Activated CD8-positive, alpha-beta memory T cell treated with anti-CD3 and anti-CD28 coated beads for 1 hour (primary cell): ENCODE measurements at places on chromosomes 12 and 14.

- DNase-seq = no peak
Observed at GRCh38 chr12:54603872-54604271, 15.4 kb upstream of the PPP1R1A start.

DNA sequence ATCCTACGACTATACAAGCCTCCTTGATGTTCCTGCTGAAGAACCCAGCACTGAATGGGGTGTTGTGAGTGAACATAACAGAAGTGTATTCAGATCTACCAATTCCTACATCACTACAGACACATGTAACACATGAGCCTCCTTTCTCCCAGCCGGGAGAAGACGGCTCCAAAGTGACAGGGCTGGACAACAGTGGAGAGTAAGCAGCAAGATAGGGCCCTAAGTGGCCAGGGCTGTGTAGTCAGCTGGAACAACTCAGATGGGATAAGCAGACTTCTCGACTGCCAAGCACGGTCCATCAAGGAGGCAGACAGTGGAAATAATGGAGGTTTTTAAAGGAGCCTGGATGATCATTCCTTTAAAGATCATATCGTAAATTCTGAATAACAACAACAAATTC is 73.5 kb downstream of the TTC7B start:
- DNase-seq = no peak

DNA sequence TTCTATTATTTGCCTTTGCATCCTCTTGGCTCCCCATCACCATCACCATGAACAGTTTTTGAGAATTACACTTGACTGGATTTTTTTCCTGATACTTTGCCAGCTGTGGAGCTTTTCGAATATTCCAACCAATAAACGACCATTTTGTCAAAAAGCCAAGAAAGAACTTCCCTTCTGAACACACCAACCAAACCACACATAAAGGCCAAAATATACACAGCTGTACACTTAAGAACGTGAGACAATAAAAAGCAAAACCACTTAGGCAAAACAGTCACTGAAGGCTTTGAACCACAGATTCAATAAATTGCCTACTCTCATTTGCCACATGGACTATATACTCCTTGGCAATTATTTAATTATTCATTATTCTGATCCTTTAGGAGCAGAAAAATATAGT is 1.1 kb downstream of the C14orf93 start:
- no peak for DNase-seq

GRCh38 chr12:77782034-77782433 is 48.7 kb upstream of the NAV3 start:
- no peak for DNase-seq

- no peak for DNase-seq
Observed at GRCh38 chr12:101527682-101528081, 52.5 kb downstream of the SPIC start.

DNA sequence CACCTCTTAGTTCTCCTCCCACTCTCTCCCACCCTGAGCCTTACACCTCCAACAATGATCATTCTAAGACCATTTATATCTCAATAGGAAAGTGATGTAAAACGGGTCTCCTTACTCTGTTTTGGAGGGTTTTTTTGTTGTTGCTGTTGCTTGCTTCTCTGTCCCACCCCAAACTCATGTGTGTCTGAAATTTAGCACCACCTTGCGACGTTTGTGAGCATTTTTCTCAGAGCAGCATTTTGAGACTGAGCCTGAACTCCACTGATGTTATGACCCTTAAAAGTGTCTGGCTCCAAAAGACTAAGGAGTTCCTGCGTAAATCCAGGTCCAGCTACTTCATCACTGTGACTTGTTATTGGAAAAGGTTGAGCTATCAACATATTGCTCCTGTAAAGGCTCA is 155.0 kb downstream of the DAD1 start:
- DNase-seq = no peak

GRCh38 chr14:74018174-74018585 is 908 bp downstream of the ENTPD5 start:
- DNase-seq = no peak

DNA sequence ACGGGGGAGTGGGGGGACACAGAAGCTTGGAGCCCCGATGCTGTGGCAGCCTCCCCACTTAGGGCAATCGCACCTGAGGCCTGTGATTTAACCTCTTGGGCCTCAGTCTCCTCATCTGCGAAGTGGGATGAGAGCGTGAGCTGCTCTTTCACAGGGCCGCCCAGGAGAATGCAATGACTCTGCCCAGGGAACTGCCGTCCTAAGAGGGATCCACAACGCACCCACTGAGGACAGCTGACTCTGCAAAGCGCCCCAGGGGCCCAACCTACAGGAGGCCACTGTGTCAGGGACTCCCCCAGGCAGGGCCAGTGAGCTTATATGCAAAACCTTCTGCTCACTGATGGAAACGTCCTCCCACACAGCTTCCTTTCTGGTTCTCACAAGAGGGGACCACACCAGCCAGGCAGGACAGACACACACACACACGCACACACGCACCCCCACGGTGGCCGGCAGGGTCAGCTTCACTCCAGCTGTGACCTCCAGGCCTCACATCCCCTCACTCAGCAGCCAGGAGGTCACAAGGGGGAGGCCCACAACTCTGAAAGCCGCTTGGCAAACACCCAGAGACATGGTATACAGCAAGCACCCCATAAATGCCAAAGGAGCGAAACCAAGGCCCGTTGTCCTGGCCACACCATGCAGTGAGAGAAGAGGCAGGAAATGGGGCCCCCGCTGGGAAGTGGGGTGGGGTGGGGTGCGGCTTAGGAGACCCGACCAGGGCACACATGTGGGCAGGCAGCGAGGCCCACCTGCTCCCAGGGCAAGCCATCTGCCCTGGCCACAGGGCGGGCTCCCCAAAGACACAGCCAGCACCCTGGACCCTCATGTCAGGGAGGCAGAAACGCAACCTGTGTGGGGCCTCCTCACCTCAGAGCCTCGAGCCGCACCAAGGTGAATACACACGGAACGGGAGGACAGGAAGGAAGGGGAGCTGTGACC is 73.3 kb downstream of the NCOR2 start:
- DNase-seq = no peak

DNA sequence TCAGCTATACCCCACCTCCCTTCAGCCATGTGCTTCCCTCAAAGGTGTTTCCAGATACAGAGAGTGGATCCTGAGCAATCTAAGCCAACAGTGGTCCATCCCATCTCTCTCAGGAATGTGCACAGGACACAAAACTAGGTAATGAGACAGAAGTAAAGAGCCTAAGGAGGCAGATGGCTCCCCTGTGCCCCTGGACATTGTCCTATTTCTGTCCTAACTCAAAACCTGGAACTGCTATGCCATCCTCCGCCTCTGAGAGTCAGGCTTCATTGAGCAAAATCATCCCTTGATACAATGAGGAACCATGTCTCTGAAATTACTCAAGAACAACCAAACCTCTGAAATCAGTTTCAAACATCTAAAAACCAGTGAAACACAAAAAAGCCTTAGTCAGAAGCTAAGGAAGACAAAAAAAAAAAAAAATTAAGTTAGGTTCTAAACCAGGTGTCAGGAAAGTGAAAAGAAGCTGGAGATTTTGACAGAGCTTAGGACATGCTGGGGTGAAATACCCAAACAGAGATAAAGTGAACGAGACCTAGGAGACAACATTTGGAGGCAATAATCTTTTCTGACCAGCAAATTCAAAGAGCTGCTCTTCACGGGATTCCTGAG is 200.3 kb upstream of the PLEKHG7 start:
- no peak for DNase-seq

GRCh38 chr14:96108061-96108795 is 69.1 kb downstream of the C14orf132 start:
- no peak for DNase-seq

GRCh38 chr12:104825408-104825807 is 132.7 kb downstream of the SLC41A2 start:
- DNase-seq = no peak

GRCh38 chr14:74638966-74639365 is 26.9 kb upstream of the LTBP2 start:
- no peak for DNase-seq

GRCh38 chr12:90299121-90299520 is 590.5 kb upstream of the ATP2B1 start:
- DNase-seq = no peak

DNA sequence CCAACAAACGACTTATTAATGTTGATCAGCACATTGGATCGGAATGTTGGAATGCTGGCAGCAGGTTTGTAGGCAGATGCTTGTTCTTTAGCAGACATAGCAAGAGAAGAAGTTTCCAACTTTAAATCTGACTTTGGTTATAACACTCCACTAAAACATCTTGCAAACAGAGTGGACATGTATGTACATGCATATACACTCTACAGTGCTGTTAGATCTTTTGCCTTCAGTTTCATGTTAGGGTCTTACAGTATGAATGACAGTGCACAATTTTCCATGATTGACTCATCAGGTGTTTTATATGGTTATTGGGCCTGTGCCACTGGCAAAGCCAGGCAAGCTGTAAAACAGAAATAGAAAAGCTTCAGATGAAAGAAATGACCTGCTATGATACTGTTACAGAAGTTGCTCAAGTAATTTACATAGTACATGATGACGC is 14.3 kb upstream of the DHRS7 start:
- no peak for DNase-seq

DNA sequence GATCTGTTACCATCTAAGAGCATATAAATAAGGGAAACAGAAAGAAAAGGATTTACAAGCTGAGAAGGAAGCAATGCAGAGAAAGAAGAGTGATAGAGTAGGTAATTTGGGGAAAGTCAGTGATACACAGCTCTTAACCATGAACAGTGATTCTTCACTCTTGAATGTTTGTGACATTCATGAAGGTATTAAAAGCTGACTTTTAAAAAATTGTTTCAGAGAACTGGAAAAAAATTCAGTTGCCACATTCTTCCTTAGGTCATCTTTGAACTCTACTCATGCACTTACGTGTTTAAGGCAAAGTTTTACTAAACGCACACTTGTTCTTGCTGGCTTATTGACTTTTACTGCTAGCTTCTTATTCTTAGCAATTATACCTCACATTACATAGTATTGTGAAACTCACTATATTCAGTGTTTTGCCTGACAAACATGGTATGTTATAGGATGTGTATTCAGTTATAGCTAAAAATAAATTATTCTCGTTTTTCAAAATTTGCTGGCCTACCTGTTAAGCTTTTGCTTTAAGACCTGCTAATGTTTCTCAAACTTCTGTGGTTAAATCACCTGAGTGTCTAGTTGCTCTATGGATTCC is 10.9 kb downstream of the HIF1A start:
- DNase-seq = no peak

- no peak for DNase-seq
Observed at GRCh38 chr14:35050652-35051051, 4.6 kb downstream of the FAM177A1 start.

- DNase-seq = no peak
Observed at GRCh38 chr14:33764876-33765650, 185.8 kb downstream of the EGLN3 start.
